Urinary bladder (tissue), 4 donors: ENCODE measurements at places on chromosomes 13 and 19. TPM values are rescaled to one million over a fixed set of nuclear protein-coding genes. Genes with fewer than 3 reads are reported as not detected.
A peak's percentile ranks its signal among the peaks of the same experiment; 100 is the strongest.

- no peak for DNase-seq
Measured at GRCh38 chr19:54420383-54421168, 5.3 kb downstream of the TTYH1 start.

DNA sequence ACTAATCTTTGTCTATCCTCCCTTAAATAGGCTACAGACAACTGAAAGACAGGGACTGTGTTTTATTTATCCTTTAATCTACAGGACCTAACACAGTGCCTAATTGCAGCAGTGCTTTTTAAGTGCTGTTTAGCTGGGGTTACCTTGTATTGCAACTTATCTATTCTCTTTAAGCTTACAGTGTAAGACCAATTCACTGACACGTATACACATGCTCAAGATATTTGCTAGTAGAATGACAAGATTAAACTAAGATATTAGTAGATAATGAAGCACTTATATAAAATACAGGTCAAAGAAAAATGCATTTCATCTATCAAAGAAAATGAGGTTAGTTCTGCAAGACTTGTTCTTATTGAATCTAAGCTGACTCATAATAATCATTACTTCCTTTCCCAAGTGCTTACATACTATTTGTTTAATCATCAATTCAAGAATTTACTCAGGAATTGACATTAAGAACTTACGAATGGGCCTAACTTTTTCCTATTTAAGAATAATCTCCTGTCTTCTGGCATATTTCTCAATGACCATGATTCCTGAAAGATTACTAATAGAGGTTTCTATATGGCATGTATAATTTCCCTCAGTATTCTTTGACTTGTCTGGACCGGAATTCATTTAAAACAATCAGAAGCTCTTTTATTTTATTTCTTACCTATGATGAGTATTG is 75.8 kb upstream of the MAB21L1 start:
- no peak for DNase-seq

DNA sequence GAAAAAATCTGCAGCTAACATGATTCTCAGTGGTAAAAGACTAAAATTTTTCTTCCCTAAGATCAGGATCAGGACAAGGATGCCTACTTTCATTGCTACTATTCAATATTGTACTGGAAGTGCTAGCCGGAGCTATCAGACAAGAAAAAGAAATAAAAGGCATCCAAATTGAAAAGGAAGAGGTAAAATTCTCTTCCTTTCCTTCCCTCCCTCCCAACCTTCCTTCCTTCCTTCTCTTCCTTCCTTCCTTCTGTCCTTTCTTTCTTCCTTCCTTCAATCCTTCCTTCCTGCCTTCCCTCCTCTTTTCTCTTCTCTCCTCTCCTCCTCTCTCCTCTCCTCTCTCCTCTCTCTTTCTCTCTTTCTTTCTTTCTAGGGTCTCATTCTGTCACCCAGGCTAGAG is 26.7 kb upstream of the LRP3 start:
- DNase-seq, result no peak

GRCh38 chr13:32893176-32893575 is 123.0 kb upstream of the KL start:
- DNase-seq, result no peak

- no peak for DNase-seq
Measured at GRCh38 chr19:19619849-19620210, 1.3 kb upstream of the PBX4 start.

GRCh38 chr13:60418954-60419353 is 21.9 kb downstream of the TDRD3 start:
- DNase-seq, result no peak

GRCh38 chr19:56507446-56508289 is at the start of gene ZNF471:
ZNF471 (plus strand) TSS chr19:56507855; CDS start chr19:56511572, 3,717 bp downstream.
- DNase-seq, result peak; percentile 97

DNA sequence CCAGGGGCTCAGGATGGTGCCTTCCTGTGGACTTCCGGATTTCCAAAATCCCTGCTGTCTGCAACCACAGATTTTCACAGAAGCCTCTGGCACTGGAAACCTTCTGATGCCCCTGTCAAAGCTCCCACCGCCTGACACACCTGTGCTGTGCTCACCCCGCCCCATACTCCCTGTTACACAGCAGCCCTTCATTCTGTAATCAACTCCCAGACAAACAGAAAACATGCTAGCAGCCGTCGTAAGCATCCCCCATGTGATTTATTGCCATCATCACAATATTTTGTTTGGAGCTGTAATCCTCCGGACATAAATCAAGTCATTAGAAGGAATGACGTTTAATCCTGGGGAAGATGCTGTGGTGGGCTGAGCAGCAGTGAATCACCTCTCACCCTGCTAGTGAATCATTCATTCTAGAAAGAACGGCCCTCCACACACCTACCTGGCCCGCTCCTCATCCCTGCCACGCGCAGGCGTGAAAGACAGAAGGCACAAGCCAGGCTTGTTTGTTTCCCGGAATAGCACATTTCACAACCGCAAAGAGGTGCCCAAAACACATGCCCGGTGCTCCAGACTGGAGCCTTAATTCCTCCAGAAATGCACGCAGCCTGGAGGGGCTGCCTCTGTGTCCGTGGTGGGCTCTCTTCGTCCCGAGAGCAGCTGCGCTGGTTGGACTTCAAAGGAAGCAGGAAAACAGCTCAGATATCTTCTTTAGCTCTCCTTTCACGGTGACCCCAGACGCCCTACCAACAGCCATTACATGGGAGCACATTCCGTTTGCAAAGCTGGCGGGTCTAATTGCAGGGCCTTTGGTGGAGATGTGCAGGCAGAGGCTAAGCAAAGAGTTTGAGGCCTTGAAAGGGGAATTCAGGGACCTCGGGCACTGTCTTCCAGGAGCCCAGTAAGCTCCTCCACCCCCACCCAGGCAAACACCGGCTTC is 41.3 kb upstream of the KCTD15 start:
- DNase-seq, result no peak

DNA sequence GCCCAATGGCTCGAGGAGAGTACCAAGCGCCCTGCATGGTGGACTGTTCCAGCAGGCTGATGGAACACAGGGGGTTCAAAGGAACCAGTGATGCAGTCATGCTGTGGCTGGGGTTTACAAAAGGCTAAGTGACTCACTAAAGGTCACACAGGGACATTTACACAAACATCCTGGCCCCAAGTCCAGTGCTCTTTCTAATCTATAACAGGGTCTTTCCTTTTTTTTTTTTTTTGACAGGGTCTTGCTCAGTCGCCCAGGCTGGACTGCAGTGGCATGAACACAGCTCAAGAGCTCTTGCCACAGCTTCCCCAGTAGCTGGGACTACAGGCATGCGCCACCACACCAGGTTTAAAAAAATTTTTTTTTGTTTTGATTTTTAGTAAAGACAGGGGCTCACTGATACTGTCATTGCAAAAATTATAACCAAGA is 2.8 kb upstream of the SLC25A15 start:
- DNase-seq, result no peak

DNA sequence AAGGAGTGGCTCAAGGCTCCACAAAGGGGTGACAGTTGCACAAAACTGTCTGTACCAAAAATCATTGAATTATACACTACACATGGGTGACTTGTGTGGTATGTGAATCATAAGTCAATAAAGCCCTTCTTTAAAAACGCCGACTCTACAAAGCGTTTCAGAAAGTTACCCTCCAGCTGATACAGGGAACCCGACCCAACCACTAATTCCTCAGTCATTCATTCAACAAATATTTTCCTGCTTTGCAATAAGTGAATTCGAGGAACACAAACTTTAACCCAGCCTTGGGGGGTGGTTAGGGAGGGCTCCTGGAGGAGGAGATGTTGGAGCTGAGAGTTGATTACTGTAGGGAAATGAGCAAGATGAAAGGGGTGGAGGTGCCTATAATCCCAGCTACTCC is 32.0 kb downstream of the LTBP4 start:
- DNase-seq, result no peak

GRCh38 chr19:51368366-51369282 is at the start of gene CLDND2:
CLDND2 (minus strand) TSS chr19:51369003; CDS start chr19:51368577, 426 bp downstream.
- no peak for DNase-seq

Gene KLC3
- total RNA-seq, result 0.16 TPM

Gene COL4A1
- 1,096 TPM for total RNA-seq

Gene LILRA1
- 0.26 TPM for total RNA-seq

Gene FFAR2
- 0.69 TPM for total RNA-seq

Gene JSRP1
- total RNA-seq, result 1.6 TPM

Gene ACER1
- total RNA-seq, result not detected
